ENCODE measurements at places on chromosomes 1 and 21.
A peak's percentile ranks its signal among the peaks of the same experiment; 100 is the strongest.

DNA sequence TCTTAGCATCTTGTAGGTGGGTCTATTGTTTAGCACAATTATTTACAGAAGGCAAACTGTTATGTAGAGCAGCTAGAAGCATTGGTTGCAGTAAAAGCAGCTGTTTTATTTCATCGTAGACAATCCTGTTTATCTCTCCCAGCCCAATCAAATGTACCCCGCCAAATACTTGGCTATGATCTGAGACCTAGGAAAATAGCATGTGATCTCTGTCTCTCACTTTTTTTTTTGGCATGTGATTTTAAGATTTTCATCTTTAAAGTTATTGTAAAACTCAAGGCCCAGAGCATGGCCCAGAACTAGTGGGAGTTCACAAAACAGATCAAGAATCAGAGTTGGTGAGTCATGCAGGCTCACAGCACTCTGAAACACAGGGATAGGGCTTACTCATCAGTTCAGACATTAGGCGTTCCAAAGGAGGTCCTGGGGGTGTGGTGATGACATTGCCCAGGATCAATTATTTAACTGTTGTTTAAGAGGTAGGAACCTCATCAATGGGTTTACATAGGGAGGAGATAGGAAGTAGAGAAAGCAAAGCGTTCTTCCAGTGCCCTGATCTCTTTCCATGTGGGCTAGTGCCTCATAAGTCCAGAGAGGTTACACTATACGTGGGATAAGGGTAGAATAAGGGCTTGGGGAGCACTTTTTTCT is 40.2 kb downstream of the TBX19 start:
- peak; percentile 94 for DNase-seq

- DNase-seq, result no peak
Observed at GRCh38 chr1:111496398-111496797, 7.0 kb downstream of the ADORA3 start.

DNA sequence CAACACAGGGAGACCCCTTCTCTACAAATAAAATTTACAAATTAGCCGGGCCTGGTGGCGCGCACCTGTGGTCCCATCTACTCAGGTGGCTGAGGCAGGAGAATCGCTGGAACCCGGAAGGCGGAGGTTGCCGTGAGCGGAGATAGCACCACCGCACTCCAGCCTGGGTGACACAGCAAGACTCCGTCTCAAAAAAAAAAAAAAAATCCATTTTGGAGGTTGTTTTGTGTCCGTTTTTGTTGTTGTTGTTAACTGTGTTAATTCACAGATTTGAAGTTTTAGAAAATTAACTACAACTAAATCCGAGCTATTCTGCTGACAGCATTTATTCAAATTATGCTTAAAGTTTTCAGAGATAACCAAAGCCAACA is 618 bp downstream of the CLCC1 start:
- DNase-seq, result no peak

DNA sequence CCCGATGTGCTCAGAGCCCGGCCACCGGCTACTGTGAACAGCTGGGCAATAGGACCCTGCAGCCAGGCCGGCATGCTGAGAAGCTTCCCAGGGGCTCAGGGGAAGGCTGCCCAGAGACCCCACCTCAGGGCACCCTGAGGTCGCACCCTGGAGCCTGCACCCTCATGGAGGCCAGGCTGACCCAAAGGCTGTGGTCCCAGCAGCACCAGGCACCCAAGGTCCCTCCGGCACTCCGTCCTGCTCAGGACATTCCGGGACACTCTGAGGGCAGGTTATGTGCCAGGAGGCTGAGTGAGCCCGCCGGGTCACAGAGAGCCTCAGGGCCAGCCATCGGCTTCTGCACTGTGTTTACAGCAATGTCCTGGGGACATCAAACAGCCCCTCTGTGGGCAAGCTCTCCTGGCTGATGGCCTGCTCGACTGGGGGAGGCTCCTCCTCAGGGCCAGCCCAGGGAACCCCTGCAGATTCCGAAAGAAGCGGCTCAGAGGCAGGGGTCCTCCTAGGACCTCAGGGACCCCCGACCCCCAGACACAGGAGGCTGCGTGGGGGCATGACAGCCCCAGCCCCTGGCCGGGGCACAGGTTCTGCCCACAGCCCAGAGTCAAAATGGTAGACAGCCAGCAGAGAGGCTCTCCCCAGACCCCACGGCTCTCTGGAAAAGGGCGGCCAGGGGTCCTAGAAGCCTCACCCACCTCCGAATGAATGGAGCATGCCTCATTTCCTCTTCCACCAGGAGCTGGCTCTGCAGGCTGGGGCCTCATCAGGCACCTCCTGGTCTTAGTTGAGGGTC is 8.2 kb downstream of the SLC19A1 start:
- no peak for DNase-seq

GRCh38 chr1:181151378-181152326 is 63.2 kb downstream of the IER5 start:
- DNase-seq, result peak; percentile 27

- DNase-seq, result no peak
Observed at GRCh38 chr1:84862810-84863251, 30.2 kb downstream of the LPAR3 start.

GRCh38 chr1:229068270-229068987 is 202.5 kb upstream of the RAB4A start:
- DNase-seq, result peak; percentile 39

DNA sequence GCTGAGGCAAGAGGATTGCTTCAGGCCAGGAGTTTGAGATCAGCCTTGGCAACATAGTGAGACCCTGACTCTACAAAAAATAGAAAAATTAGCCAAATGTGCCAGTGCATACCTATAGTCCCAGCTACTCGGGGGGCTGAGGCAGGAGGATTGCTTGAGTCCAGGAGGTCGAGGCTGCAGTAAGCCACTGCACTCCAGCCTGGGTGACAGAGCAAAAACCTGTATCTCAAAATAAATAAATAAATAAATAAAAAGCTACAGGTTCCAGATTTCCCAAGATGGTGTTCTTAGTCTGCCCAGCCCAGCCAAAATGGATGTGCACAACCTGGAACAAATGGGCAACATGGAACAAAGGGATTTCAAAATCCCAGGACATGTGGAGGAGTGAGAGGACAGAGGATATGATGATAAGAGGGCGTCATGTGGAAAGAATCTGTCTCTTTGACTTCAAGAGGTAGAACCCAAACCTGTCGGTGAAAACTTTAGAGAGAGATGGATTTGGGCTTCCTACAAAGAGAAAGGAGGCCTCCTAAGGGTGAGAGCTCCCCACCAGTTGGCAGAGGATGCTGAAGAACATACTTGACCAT is 3.2 kb downstream of the EDARADD start:
- no peak for DNase-seq

- DNase-seq, result peak; percentile 16
Observed at GRCh38 chr1:63442141-63442475, 74.7 kb downstream of the ALG6 start.

GRCh38 chr1:233112186-233113008 is 162.0 kb downstream of the NTPCR start:
- peak; percentile 37 for DNase-seq

DNA sequence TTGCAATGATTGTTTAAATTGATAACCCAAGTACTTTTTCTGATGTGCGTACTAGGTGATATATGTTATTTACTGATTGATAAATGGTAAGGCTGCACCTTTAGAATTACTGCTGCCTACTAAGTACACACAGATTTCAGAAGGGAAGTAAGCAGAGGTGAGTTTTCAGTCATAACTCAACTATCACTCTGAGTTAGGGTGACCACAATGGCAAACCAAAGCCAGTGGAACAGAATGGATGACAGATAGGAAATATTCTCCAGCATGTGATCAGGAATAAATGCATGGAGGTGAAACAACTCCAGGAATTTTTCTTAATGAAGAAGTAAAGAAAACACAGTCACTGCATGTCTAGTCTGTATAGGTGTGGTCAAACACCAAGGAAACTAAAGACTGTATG is 7.5 kb upstream of the KCNJ15 start:
- no peak for DNase-seq

- DNase-seq, result no peak
Observed at GRCh38 chr1:219430419-219430818, 182.5 kb downstream of the ZC3H11B start.

DNA sequence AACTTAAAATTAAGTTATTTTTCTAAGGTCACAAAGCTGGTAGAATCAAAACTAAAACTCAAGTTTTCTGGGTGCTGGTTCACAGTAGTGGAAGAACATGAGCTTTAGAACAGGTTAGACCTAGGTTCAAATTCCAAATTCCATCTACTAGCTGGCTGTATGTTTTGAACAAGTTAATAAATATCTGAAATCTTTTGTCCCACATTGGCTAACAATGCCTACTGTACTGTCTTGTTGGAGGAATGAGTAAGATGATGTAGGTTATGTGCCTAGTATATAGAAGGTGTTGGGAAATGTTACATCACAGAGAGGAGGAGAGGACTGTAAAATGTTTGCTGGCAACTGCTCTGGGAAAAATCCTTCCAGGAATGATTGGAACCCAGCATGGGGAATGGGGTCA is 14.0 kb upstream of the CD247 start:
- no peak for DNase-seq

DNA sequence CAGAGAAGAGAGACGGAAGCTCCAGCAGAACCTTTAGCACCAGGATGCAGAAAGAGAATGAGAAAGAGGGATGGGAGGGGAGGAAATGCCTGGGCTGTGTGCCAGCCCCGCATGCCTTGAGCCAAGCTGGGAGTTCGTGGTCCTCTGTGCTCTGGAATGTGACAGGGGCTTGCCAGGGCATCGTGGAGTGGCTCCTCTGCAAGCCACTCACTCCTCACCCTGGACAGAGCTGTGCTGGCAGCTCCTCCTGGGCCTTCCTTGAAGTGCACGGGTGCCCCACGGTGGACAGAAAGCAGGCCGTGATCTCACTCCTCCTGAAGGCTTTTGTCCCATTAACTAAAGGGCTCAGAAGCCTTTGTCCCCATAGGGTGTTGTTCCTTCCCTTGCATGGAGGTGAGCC is 34.8 kb upstream of the PRELP start:
- DNase-seq, result peak; percentile 90

DNA sequence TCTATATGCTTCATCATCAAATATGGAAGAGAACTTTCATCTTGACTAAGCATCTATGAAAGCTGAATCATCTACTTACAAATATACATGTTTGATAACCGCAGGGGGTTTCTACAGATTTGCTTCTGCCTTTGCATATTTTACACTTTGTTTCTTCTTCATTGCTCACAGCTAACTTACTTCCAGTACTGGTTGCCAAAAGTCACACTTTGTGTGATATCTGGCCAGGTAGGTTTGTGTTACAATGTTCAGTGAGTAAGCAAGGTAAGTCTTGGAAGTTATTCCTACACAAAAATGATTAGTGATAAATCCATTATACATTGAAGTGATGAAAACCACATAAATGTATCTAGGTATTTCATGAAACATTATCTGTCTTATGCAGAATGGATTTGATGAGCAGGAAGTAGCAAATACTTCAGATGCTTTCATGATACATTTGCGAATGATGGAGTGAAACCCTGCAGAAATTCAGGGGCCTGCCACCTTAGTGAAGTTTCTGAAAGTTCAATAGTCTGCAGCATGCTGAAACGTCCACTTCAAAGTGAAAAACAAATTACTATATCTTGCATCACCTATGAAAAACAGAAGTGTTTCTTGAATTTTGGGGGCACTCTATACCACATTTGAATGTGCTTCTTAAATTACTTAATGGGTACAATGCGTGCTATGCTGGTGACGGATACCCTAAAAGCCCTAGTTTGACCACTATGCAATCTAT is 187.3 kb downstream of the ATP6V1G3 start:
- DNase-seq, result no peak

DNA sequence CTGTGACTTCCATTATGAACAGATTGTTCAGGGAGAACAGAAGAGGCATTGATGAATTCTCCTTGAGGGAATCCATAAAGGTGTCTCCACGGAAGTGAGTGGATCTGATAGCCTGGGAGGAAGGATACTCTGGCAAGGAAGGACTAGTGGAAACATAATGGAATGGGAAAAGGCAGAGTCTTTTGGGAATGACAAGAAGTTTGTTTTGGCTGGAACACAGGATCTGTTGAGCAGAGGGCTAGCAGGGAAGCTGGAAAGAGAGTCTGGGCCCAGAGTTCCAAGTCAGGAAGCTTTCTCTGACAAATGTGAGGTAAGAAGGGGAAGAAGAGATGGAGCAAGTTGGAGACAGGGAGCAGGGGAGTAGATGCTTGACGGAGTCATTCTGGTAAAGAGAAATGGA is 8.1 kb downstream of the ADAMTS5 start:
- DNase-seq, result no peak

GRCh38 chr1:228094432-228095016 is 8.6 kb downstream of the C1orf35 start:
- no peak for DNase-seq

GRCh38 chr1:94864821-94865220 is 44.7 kb downstream of the SLC44A3 start:
- peak; percentile 78 for DNase-seq

DNA sequence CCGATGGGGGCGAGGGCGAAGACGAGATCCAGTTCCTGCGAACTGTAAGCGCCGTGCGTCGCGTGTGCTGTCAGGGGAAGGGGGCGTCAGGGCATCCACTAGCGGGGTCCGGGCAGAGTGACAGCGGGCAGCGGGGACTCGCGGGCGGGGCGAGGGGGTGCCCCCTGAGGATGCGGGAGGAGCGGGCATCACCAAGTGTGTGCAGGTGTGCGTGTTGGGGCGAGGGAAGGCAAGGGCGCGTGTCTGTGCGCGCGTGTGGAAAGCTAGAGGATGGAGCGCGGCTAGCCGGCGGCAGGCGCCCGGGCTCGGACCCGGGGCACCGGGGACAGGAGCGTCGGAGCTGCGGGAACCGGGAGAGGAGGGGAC is 525 bp downstream of the RYR2 start:
- no peak for DNase-seq

GRCh38 chr1:117336088-117336817 is 31.0 kb upstream of the MAN1A2 start:
- no peak for DNase-seq

GRCh38 chr1:230851291-230851691 is 17.0 kb downstream of the C1orf198 start:
- DNase-seq, result peak; percentile 67

GRCh38 chr1:226809785-226810571 is 60.4 kb upstream of the PSEN2 start:
- DNase-seq, result no peak

DNA sequence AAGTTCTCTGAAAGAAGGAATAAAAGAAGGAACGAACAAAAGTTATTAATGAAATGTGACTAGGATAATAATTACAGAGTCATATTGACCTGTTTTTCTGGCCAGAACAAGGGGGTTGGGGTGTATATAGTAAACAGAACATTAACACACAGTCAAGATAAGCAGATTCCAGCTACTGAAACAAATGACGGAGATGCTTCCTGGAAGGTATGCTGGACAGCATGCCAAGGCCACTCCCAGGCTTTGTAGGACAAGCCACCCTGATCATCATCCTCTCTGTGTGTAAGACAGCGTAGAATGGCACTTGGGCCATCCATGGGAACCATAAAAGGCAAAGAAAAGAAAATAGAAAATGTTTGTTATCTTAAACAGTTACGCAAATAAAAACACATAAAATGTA is 120.7 kb downstream of the TGFBR3 start:
- no peak for DNase-seq

GRCh38 chr1:14862114-14862771 is 263.8 kb downstream of the KAZN start:
- DNase-seq, result no peak

DNA sequence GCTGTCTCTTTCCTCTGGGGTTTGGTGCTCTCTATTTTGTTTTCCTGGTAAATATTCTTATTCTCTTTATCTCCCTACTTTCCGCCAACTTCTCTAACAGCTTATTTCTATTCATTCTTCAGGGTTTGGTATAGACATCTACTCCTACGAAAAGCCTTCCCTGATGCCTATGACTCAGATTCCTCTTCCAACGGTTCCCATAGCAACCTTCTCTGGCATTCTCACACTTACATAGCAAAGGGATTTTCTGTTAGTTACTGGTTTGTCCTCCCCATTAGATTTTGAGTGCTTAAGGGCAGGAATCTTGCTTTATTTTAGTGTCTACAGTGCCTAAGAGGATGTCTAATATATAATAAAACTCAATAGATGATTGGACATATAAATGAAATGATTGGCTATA is 407.6 kb upstream of the DEPDC1 start:
- no peak for DNase-seq
